Activated CD4-positive, alpha-beta T cell treated with anti-CD3 and anti-CD28 coated beads for 48 hours (primary cell): ENCODE measurements at places on chromosomes 1 and 21.

- no peak for DNase-seq
Observed at GRCh38 chr1:89910780-89911179, 84.1 kb upstream of the ZNF326 start.

GRCh38 chr1:15352128-15352957, 57.3 kb upstream of the EFHD2 start:
- DNase-seq = peak; percentile 60

DNA sequence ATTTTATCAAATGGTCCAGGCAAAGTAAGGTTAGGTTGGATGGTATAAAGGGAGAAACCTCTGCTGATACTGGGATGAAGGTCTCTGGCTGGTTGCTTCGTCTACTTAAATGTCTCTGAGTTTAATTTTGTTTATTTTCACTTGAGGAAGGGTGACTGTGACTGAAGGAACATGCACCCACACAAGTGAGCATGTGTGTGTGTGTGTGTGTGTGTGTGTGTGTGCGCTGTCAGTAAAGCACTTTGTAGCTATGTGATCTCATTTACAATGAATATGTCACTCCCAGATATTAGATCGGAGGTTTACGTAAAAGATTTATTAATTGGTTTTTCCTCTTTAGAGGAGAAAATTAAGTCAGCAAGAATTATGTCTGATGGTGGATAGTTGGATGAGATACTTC, 4.4 kb downstream of the FOXD2 start:
- DNase-seq = no peak

DNA sequence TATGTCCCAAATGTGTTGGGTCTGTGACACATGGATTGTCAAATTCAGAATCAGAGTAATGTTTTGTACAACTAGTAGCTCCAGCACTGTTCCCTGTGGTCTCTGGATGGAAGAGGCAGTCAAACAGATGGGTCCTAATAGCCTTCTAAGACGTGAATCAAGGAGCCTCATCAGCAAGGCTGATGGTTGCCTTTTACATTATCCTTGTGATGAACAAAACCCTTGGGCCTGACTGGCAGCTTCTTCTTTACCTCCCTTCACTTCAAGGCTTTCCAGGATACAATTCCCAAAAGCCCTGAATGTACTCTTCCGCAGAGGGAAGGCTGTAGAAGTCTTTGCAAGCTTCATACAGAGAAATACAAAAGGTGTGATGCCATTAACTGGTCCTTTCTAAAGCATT, 633.3 kb downstream of the USP25 start:
- DNase-seq = no peak

DNA sequence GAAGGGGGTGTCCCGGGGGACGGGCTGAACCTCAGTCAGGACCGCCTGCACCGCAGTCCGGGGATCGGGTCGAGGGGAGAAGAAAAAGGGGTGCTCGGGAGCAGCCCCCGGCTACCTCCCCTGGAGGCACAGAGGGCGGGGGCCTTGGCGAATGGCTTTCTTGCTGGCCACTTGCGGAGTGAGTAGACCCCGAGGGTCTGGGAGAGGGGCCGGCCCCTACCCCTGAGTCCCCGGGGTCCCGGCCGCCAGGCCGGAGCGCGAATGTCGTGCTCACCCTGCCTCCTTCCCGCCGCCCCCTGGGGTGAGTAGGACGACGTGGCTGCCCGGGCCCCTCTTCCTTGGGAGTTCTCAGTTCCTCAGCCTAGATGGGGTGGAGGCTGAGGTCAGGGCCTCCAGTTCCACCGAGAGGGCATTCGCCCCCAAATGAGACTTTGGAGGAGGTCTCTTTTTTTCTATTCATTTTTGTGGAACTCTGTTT, 113.0 kb downstream of the OSBPL9 start:
- DNase-seq = no peak
